ENCODE measurements at places on chromosomes 1 and 21. TPM values are rescaled to one million over a fixed set of nuclear protein-coding genes. Genes with fewer than 3 reads are reported as not detected.

- no peak for DNase-seq
These were observed 52.6 kb downstream of the ZNF644 start for GRCh38 chr1:90969241-90969640.

- DNase-seq, result no peak
These were observed 81.0 kb downstream of the HMGB4 start for GRCh38 chr1:33944846-33945245.

DNA sequence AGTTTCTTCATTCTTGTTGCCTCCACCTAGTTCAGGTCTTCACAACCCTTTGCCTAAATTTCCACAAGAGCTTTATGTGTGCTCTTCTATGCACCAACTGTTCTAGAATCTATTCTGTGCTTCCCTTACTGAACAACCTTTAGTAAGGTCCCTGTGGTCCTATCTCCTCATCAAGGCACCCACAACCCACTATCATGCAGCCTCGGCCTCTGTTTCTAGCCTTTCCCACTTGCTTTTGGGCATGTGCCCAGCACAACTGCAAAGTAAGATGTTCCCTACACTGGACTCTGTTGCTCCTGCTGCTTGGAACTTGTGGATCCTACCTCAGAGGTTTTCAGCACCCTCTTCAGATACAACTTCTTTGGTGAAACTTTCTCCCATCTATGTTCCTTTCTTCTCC lies 2.4 kb upstream of the IER5 start:
- DNase-seq, result no peak

GRCh38 chr1:201570181-201570885 lies 31.4 kb downstream of the NAV1 start:
- DNase-seq, result no peak

- no peak for DNase-seq
These were observed 180.1 kb upstream of the USP25 start for GRCh38 chr21:15549671-15550070.

GRCh38 chr1:36118447-36119204 lies 6.4 kb downstream of the COL8A2 start:
- no peak for DNase-seq

GRCh38 chr1:183989078-183989577 lies 48.4 kb downstream of the COLGALT2 start:
- DNase-seq, result no peak

- no peak for DNase-seq
These were observed 33.4 kb downstream of the CYP2J2 start for GRCh38 chr1:59892841-59893811.

GRCh38 chr1:152228831-152229230 lies 4.8 kb upstream of the HRNR start:
- no peak for DNase-seq

DNA sequence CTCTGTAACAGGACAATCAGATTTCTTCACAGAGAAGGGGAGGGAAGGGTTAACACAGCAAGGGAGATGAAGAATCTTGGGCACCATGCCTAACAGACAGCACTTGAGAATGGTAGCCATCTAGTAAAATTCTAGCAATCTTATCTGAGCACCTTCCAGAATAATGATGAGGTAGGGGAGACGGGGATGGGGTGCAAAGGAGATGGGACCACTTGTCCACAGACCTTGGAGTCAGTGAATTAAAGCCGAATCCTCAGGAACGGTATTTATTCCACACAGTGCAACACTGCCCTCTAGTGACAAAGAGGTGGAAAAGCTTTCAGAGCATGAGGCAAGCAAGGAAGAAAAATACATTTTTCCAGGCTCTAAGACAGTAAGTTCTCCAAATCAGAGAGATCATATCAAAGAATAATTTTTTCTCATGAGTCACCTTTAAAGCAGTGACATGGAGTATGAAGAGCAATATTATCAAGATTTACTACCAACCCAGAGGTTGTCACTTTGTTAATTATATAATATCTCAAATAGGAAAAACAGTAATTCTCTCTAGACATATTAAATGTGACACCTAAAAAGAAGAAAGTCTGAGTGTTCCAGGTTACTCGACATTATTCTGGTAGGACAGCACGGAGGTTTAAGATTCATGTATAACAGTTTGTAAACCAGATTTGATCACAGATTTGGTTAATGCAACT lies 43.3 kb upstream of the LPAR3 start:
- no peak for DNase-seq

DNA sequence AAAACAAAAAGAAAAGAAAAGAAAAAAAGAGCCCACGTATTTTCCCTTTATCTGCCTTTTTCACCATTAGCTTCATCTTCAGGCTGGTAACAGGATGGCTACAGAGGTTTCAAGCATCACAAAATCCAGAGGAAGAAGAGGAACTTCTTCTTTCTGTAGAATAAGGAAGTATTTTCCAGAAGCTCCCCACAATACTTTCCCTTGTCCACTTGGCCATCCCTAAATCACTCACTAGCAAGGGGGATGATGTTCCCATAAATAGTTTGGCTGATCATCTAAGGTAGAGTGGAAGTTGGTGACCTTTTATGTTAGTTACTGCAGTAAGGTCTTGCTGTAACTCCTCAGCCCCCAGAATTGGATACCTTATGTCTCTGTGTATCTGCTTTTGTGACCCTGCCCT lies 45.1 kb upstream of the RNF11 start:
- DNase-seq, result no peak

- peak; percentile 60 for DNase-seq
These were observed 16.4 kb upstream of the KIAA0040 start for GRCh38 chr1:175208773-175209492.

GRCh38 chr1:62613890-62614289 lies 16.6 kb downstream of the ANGPTL3 start:
- no peak for DNase-seq

- DNase-seq, result no peak
These were observed 4.1 kb downstream of the TFF1 start for GRCh38 chr21:42362198-42362597.

Gene ASCL5
- total RNA-seq, result not detected

Gene KCNT2
- not detected for total RNA-seq

Gene FMN2
- not detected for total RNA-seq

Measured in activated T-helper 2 cell treated with anti-CD3 and anti-CD28 coated beads, Interferon-gamma antibody, Interleukin-2, Interleukin-4, amounts not matched to agents 10 μg/mL and 5 μg/mL and 100 μg/mL, durations not matched to agents 14 hours and 24 hours and 36 hours (primary cell).